ENCODE measurements at places on chromosomes 2 and 18.

DNA sequence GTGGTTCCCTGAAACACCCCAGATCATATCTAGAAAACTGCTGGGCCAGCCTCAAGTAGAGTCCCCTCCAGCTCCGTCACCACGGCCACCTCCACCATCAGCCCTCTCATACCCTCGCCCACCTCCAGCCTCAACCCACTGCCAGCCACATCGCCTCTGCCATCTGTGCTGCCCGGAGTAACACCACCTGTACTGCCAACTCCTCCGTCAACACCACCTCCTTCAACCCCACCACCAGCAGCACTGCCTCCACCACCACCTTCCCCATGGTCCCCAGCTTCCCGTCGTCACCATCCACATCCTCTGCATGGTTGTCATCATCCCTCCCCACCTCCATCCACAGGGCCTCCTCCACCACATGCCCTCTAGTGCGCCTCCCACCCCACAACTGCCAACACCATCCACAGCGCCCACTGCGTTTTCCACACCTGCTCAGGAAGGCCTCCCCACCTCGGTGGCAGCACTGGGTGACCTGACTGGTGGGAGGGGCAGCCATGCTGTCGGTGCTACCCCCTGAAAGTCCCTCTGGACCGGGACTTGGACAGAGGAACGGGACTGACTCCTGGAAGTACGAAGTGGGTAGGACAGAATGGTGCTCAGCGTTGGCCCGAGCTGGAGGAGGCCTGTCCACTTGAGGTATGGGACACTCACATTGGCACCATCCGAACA is 1.6 kb downstream of the SNED1 start:
- H3K4me1 ChIP-seq = peaks cover 51% of the 10 kb centered on the region
- no peak for DNase-seq
- H3K27ac ChIP-seq = no peak overlapping the region

GRCh38 chr2:235324324-235324723 is 169.5 kb upstream of the AGAP1 start:
- H3K27ac ChIP-seq = no peak overlapping the region
- peaks cover 68% of the 10 kb centered on the region for H3K27me3 ChIP-seq
- H3K36me3 ChIP-seq = no peaks in the 10 kb centered on the region
- no peak for DNase-seq
- H3K4me1 ChIP-seq = no peaks in the 10 kb centered on the region

- H3K36me3 ChIP-seq = no peaks in the 10 kb centered on the region
- no peak overlapping the region for H3K27ac ChIP-seq
- no peak for DNase-seq
- H3K27me3 ChIP-seq = no peaks in the 10 kb centered on the region
Observed at GRCh38 chr18:32355896-32356295, 114.8 kb downstream of the GAREM1 start.

GRCh38 chr2:235000426-235001236 is 48.8 kb downstream of the SH3BP4 start:
- no peaks in the 10 kb centered on the region for H3K27me3 ChIP-seq
- no peak overlapping the region for H3K4me3 ChIP-seq
- DNase-seq = no peak
- H3K36me3 ChIP-seq = no peaks in the 10 kb centered on the region
- H3K27ac ChIP-seq = no peak overlapping the region
- peaks cover 18% of the 10 kb centered on the region for H3K4me1 ChIP-seq

DNA sequence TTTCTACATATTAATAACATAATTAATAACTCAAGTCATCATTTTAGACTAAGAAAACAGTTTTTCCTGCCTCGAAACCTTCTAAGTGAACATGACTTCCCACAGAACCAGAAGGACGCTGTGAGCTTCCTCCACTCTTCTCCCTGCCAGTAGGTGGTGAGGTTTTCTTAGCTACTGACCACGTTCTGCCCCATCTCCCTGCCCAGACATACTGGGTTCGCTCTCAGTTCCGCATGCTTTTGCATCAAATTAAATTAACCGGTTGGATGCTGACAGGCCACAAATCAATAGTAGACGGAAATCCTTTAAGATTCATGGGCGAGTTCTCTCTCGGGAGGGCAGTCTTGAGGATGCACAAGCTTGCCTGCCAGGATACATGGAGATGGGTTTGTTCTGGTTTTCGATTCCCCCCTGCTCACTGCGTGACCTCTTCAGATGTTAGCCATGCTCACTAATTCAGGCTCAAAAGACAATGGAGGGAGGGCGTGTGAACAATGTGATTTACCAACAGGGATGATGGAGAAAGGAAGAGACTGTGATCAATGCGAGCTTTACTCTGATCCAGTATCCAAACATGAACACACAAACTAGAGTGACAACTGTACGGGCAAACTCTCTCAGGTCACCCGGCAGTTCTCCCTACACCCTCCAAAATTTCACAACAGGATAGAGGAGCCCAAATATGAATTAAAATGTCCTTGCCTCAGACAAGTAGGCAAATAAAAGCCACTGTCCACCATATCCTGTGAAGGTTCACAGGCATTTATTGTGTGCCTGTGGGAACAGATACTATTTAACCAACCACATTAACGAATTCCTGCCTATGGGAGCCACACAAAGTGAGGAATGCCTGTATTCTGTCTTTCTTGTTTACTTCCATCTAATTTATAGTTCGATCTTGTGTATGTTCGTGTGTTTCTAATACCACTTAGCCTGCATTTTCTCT is 375.7 kb downstream of the EIPR1 start:
- H3K4me1 ChIP-seq = peaks cover 2% of the 10 kb centered on the region
- peaks cover 5% of the 10 kb centered on the region for H3K27me3 ChIP-seq
- peak; percentile 9 for DNase-seq
- no peak overlapping the region for H3K27ac ChIP-seq

GRCh38 chr2:9946818-9947217 is 4.7 kb upstream of the GRHL1 start:
- no peak overlapping the region for H3K4me3 ChIP-seq
- H3K27me3 ChIP-seq = peaks cover 7% of the 10 kb centered on the region
- H3K4me1 ChIP-seq = peaks cover 7% of the 10 kb centered on the region

DNA sequence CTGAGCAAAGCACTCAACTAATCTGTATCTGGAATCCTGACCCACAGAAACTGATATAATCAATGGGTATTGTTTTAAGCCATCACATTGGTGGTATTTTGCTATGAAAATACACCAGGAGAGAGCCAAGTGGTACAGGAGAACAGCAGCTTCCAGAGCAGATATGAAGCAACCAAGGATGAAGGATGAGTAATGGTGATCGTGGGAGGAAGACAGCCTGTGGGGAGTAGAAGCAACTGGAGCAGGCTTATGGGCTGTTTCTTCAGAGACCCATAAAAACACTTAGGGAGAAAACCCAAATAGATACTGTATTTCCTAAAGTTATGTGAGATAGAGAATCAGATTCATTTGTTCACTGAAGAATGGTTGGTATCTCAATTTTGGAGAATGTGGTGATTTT is 330.8 kb downstream of the NUP35 start:
- H3K27me3 ChIP-seq = no peaks in the 10 kb centered on the region
- no peak overlapping the region for H3K4me3 ChIP-seq
- H3K4me1 ChIP-seq = no peaks in the 10 kb centered on the region

DNA sequence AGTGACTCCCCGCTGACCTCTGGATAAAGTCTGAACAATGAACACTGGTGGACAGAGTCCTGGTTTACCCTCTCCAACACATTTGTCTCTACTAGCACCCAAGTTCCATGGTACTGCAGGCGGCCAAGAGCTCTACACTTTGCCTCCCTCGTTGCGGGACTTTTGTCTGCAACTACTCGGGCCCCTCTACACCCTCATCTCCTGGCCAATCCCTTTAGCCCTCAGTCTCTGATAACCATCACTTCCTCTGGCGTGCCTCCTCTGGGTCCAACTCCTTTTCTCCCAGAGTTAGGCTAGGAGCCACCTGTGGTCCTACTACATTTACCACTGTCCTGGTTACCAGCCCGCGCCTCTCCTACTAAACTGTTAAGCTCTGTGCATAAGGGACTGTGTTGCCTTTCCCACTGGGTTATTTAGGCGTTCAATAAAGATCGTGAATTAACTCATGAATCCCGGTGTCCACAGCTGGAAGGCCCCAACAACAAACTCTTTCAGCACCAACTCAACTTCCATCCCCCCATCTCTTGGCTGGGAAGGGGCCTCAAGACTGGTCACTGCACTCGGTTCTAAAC is 757 bp downstream of the HDHD2 start:
- no peak for DNase-seq
- H3K36me3 ChIP-seq = peaks cover 10% of the 10 kb centered on the region
- no peak overlapping the region for H3K27ac ChIP-seq
- no peaks in the 10 kb centered on the region for H3K27me3 ChIP-seq
- peaks cover 20% of the 10 kb centered on the region for H3K4me1 ChIP-seq
- peak overlapping the region; percentile 98 for H3K4me3 ChIP-seq

DNA sequence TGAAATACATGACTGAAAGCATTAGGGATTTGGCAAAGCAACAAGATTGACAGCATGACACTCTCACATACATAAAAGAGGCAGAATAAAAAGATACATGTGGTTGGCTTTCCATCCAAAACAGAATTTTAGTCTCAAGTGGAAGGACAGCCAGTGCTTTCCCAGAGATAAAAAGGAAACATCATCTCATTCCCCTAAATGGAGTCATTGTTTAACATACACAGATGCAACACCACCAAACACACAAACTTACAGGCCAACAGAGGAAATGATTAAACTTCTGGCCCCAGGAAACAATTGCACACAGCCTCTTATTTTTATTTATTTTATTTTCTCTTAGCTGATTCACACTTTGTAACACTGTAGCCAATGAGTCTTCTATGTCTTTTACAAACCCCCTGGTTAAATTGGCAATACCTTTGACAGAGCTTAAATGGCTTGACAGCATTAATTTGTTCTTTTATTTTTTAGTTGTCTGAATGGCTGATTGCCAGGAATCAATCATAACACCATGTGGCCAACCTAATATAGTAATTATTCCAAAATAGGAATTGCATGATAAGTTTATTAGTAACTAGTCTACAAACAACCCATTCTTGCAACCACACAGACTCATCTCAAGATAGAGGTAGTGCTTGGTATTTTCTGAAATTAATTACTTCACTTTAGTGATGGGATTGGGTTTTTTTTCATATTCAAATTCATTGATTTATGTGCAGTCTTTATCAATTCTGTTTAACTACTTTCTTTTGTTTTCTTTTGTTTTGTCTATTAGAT is 190.5 kb downstream of the RND3 start:
- H3K4me1 ChIP-seq = no peaks in the 10 kb centered on the region
- H3K36me3 ChIP-seq = no peaks in the 10 kb centered on the region
- DNase-seq = no peak
- no peak overlapping the region for H3K4me3 ChIP-seq

GRCh38 chr18:49612515-49613033 is 50.7 kb downstream of the LIPG start:
- H3K27ac ChIP-seq = no peak overlapping the region
- H3K27me3 ChIP-seq = no peaks in the 10 kb centered on the region
- no peak for DNase-seq
- H3K36me3 ChIP-seq = no peaks in the 10 kb centered on the region
- no peaks in the 10 kb centered on the region for H3K4me1 ChIP-seq
- no peak overlapping the region for H3K4me3 ChIP-seq

- no peaks in the 10 kb centered on the region for H3K36me3 ChIP-seq
- H3K4me3 ChIP-seq = no peak overlapping the region
- no peaks in the 10 kb centered on the region for H3K4me1 ChIP-seq
- DNase-seq = no peak
- H3K27ac ChIP-seq = no peak overlapping the region
Observed at GRCh38 chr18:35390951-35391700, 14.0 kb upstream of the ZNF396 start.

- no peak overlapping the region for H3K27ac ChIP-seq
- no peaks in the 10 kb centered on the region for H3K4me1 ChIP-seq
- no peaks in the 10 kb centered on the region for H3K36me3 ChIP-seq
- no peak overlapping the region for H3K4me3 ChIP-seq
- DNase-seq = no peak
- H3K27me3 ChIP-seq = no peaks in the 10 kb centered on the region
Observed at GRCh38 chr2:196195302-196195701, 23.9 kb upstream of the STK17B start.

DNA sequence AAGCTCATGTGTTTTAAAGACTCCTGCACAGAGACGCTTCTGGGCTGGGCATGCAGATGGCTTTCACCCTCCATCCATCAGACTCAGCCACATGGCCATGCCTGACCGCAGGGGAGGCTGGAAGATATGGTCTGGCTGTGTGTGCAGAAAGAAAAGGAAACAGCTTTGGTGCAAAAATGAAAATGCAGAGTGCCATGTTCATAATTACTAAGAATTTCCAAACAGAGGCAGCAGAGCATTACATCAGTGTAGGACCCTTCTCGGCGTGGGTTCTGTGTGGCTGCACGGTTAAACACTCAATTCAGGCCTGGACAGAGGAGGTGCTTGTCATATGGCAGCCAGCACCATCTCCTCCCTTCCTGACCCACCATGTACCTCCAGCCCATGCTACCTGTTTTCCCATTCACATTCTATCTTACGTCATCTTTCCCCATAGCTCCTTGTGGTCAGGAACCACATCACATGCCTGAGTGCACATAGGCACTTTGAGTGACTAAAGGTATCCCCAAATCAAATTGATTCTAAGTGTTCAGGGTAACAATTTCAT is 200.3 kb upstream of the ID2 start:
- H3K27me3 ChIP-seq = no peaks in the 10 kb centered on the region
- peak; percentile 88 for DNase-seq

DNA sequence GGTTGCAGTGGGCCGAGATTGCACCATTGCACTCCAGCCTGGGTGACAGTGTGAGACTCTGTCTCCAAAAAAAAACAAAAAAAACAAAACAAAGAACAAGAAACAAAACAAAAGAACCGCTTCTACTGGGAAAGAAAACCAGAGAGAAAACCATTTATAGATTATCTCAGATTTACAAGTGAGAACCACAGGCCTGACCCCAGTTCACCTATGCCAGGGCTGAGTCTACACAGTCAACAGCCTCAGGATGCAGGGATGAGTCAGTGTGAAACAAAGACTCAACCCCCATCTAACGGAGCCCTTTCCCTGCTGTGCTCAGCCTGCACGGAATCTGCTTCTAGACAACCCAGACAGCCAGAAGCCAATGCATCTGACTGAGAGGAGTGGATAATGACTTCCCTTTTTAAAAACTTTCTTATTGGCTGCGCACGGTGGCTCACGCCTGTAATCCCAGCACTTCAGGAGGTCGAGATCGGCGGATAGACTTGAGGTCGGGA is 25.5 kb upstream of the YWHAQ start:
- DNase-seq = no peak
- H3K4me3 ChIP-seq = no peak overlapping the region
- no peaks in the 10 kb centered on the region for H3K27me3 ChIP-seq
- H3K4me1 ChIP-seq = no peaks in the 10 kb centered on the region
- H3K27ac ChIP-seq = no peak overlapping the region
- H3K36me3 ChIP-seq = no peaks in the 10 kb centered on the region

- H3K4me3 ChIP-seq = no peak overlapping the region
- H3K4me1 ChIP-seq = peaks cover 26% of the 10 kb centered on the region
- no peaks in the 10 kb centered on the region for H3K27me3 ChIP-seq
Observed at GRCh38 chr2:201984800-201985525, 48.7 kb upstream of the FZD7 start.

DNA sequence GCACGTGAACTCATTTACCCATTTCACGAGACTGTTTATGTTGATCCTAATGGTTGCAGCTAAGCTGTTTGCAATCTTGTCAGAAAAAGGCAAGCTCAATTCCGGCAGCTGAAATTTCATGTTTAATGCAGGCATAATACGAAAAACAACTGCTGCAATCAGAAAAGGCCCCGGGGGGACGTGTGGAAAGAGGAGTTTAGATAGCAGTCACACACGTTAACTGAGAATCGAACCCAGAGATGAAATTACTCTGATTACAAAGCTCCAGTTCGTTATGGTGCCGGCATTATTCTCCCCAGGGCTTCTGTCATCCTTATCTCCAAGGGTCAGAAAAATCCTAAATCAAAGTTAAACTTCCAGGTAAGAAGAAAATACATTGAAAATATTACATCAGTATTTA is 79.9 kb upstream of the MYT1L start:
- no peak for DNase-seq
- no peak overlapping the region for H3K4me3 ChIP-seq
- no peaks in the 10 kb centered on the region for H3K27me3 ChIP-seq
- H3K27ac ChIP-seq = no peak overlapping the region
- no peaks in the 10 kb centered on the region for H3K4me1 ChIP-seq
- no peaks in the 10 kb centered on the region for H3K36me3 ChIP-seq
